ENCODE measurements at places on chromosomes 13 and 19.

GRCh38 chr19:49556412-49557398 is 23.7 kb downstream of the NOSIP start:
- DNase-seq = peak; percentile 38

DNA sequence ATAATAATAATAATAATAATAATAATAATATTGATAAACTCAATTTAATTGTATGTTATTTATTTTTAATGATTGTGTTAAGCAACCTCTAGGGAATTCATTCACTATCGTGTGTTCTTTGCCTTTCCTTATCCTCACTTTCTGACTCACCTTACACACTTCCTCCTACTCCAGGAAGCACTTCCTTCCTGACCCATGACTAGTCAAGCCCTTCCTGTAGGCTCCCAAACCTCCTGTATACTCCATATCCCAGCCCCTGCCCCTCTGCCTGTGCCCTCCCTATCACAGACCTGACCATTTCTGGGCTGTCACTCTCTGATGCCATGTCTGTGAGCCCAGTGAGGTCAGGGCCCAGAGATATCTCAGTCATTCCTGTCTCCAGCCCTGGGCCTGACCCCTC is 7.6 kb downstream of the LGALS4 start:
- no peak for DNase-seq

- DNase-seq = no peak
Measured at GRCh38 chr13:30900952-30901749, 4.9 kb upstream of the MEDAG start.

- DNase-seq = no peak
Measured at GRCh38 chr13:85427416-85427815, 371.8 kb downstream of the SLITRK6 start.

- peak; percentile 11 for DNase-seq
Measured at GRCh38 chr19:47157431-47158321, 27.0 kb downstream of the SAE1 start.

DNA sequence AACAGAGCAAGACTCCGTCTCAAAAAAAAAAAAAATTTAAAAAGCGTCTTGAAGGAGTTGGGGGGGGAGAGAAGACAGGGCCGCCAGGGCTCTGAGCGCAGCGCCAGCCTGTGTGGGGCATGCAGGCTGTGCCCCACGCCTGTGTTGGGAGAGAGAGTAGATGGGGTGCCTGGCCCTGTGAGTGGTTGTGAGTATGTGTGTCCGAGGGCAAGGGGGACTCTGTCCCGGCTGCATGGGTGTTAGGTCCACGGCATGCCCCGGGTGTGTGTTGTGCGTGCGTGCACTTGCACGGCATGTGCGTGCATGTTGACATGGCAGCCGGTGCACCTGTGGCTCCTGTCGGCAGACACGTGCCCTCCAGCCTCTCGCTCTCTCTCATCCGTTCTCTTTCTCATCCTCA is 3.4 kb downstream of the MAP2K7 start:
- DNase-seq = no peak

GRCh38 chr13:28173793-28174192 is 35.4 kb downstream of the PAN3 start:
- DNase-seq = no peak

GRCh38 chr19:48968179-48968661 is 3.1 kb downstream of the FTL start:
- no peak for DNase-seq

DNA sequence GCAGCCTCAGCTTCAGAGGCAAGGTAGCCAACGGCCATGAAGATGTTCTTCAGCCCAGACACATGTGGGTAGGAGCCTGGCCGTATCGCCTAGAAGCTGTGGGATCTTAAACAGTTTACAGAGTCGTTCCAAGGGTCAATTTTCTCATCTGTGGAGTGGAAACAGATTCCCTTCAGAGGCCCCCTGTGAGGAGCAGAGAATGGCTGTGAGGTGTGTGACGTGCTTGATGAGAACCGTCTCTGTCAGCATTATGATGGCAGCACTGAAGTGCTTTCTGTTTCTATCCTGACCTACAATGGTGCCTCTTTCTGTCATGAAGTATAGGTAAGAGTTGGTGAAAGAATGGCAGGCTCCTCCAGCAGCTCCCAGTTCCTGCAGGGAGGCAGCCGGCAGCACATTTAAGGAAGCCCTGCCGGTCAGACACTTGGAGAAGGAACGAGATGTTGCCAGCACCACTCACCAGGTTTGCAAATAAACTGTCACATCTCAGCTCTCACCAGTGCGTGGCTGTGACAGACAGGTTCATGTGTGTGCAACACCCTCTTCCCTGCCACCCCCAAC is 277.3 kb downstream of the FOXO1 start:
- peak; percentile 28 for DNase-seq

- DNase-seq = no peak
Measured at GRCh38 chr19:2617393-2618165, 84.9 kb downstream of the GNG7 start.

GRCh38 chr19:11090997-11091702 is 1.9 kb downstream of the LDLR start:
- no peak for DNase-seq
